ENCODE measurements at places on chromosomes 4 and X.

DNA sequence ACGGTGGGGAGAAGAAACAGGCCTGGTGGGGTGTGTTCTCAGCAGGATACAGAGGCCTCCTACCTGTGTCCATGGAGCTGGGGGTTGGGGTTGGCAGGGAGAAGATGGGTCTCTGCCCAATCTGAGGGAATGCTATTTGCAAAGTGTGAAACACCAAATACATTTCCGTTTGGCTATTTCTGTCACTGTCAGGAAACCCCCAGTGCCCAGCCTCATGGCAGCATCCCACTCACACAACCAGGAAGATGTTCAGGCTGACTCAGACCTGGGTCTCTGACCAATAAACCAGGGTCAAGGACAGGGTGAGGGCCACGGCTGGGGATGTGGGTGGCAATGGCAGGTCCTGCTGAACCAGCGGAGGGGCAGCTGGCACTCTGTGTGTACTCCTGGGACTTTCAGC, 41.3 kb downstream of the BCOR start:
- DNase-seq, result no peak

GRCh38 chrX:24682739-24683432, 10.8 kb upstream of the POLA1 start:
- DNase-seq, result no peak

- DNase-seq, result no peak
These were observed 2.2 kb downstream of the UGT2B4 start for GRCh38 chr4:69493515-69493914.

DNA sequence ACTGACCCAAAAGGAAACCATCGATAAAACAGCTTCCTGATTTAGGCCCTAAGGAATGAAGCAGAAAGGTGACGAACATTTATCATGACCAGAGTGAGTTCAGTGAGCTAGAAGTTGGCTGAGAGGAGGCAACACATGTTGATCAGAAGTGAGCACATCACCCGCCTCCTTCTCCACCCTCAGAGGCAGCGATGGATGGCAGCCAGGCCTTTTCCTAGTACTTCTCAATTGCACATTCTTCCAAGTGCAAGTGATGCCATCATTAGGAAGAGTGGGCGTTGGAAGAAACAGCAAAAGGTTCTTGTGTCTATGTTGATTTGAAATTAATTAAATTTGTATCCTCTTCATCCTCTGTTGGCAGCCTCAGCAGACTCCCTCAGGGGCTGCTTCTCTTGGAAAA, 51.7 kb downstream of the TMEM154 start:
- no peak for DNase-seq

- DNase-seq, result no peak
These were observed 228.2 kb downstream of the MGST2 start for GRCh38 chr4:139893801-139894200.

DNA sequence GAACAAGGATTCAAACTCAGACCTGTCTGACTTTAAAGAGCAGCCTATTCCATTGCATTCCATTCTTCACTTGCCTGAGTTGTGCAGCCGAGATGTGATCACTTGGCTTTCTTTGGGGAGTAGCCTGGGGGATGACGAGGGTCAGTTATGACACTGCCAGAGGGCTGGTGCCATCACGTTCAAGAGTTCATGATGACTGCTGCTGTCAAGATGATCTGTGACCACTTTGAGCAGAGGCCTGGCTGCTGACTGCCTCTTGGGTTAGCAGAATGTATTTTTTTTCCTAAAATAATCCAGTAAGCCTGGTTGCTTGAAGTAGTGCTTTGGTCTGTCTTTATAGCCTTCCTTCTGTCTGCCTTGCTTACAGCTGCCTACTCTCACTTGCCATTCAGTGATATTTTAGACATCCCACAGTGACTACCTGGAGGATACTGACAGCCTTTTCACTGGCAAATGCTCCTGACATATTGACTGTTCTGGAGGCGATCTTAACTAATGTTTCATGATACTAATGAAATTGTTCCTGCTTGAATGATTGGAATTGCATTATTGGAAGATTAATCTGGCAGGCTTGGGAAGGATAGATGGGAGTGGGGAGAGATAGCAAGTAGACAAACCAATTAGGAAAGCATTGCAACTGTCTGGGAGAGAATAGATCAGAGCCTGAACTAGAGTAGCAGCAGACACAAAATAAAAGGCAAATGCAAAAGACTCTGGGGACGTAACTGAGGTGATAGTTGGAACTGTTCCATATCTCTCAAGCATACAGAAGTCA, 221.6 kb upstream of the LCORL start:
- no peak for DNase-seq

DNA sequence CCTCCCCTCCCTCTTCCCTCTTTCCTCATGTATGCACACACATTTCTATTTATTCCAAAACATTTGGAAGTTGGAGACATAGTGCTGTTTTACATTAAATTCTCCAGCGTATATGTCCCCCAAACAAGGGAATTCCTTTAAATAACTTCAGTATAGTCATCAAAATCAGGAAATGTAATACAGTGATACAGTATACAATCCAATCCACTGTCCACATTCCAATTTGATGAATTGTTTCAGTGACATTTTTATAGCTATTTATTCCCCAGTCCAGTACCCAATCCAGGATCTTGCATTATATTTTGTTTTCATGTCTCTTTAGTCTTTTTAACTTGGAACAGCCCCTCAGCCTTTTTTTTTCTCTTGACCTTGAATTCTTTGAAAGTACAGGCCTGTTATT, 233.0 kb downstream of the DKK2 start:
- DNase-seq, result no peak

DNA sequence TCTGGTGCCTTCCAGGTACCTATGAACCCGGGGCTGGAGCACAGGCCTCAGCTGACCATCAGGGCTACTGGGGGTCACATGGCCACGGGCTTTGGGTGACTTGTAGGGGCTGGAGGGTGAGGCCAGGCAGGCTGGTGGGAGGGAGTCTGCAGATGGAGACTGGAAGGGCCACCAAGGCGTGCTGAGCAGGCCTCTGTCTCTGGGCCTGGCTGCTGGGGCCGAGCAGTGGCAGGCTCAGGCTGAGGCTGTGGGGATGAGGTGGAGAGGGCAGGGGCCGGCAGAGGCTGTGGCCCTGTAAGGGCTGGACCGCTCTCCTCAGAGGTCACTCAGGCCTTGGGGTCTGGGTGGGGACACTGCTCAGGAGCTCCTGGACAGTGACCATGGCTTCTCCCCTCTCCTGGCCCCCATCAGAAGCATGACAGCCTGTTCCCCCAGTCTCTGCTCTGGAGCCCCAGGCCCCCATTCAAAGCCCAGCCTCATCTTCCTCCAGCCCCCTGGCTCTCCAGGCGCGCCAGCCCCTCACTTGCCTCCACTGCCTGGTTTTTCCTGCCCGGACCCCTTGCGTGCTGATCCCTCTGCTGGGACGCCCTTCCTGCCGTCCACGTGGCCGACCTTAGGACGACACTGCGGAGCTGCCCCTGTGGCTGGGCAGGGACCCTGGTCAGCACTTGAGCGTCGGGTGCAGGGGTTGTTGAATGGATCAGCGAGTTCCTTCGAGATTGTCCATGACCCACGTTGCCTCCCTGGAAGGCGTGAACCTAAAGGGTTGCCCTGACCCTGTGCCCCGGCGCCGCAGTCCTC, 11.1 kb upstream of the NAT8L start:
- DNase-seq, result peak; percentile 85

- no peak for DNase-seq
These were observed 47.0 kb upstream of the PGRMC1 start for GRCh38 chrX:119189115-119189514.

DNA sequence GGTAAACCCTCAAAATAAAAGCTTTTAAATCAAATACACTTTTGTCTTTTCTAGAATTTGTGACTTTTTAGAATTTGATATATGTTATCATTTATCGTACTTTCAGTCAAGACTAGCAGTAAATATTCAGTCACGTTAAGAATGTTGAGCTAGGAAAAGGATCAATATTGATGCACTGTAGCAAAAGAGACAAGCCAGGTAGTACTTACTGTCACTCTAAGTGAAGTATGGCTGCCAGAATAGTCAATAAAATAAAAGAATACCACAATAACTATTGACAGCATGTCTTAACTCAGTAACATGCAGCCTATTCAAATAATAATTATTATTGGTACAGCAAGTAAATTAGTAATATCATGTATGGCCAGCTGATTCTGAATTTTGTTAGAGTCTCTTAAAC, 43.6 kb upstream of the GPRIN3 start:
- no peak for DNase-seq

All from mesenteric fat pad (tissue), 1 donor.